Stimulated activated CD4-positive, alpha-beta T cell treated with anti-CD3 and anti-CD28 coated beads, Interleukin-12 subunit alpha, Interleukin-12 subunit beta, amount 100 ng/mL, for 48 hours (primary cell): ENCODE measurements at places on chromosomes 7 and 10.

DNA sequence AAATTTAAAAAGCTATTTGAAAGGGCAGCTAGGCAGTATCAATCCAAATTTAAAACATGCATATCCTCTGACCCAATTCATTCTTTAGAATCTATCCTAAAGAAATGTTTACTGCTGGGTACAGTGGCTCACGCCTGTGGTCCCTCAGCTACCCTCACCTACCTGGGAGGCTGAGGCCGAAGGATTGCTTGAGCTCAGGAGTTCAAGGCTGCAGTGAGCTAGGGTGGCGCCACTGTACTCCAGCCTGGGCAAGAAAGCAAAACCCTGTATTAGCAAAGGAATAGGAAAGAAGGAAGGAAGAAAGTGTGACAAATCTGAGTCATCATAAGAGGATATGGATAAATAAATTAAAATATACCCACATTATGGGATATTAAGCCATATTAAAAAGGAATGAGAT lies 36.3 kb downstream of the C7orf33 start:
- DNase-seq = no peak

- no peak for DNase-seq
Observed at GRCh38 chr7:132422502-132423111, 153.7 kb downstream of the PLXNA4 start.

- no peak for DNase-seq
Observed at GRCh38 chr10:122656308-122656705, 43.3 kb downstream of the C10orf120 start.

DNA sequence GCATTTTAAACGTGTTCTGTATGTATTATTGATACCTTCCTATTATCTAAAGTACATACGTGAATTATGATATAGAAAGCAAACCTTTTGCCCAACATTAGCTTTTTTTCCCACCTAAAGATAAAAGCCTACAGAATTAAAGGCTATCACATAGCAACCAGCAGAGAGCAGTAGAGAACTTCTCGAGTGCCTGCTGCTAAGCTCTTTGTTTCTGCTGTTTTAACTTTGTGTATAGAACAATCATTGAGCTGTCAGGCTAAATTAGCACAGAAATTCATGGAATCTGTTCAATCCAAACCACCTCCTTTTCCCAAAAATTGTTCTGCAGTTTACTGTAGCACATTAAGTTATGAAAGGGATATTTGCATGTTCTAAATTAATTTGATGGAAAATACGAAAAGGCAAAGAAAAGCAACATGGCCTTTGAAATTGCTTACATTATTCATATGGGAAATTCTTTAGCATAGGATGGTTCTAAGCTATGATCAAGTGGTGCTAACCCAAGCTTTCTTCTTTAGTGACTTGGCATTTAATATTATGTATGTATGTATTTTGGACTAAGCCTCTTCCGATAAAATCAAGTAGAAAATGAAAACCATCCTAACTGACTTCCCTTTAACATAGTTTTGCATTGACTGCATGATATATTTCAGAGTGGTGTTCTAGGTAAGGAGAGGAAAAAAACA lies 1288.5 kb downstream of the GATA3 start:
- no peak for DNase-seq
